ENCODE measurements at places on chromosomes 16 and 17.

GRCh38 chr16:10862438-10862837 is 14.6 kb upstream of the CIITA start:
- peak; percentile 78 for DNase-seq

- DNase-seq = no peak
Observed at GRCh38 chr16:69309316-69309715, 1.8 kb upstream of the VPS4A start.

GRCh38 chr17:37121616-37122015 is 172.9 kb downstream of the AATF start:
- no peak for DNase-seq

DNA sequence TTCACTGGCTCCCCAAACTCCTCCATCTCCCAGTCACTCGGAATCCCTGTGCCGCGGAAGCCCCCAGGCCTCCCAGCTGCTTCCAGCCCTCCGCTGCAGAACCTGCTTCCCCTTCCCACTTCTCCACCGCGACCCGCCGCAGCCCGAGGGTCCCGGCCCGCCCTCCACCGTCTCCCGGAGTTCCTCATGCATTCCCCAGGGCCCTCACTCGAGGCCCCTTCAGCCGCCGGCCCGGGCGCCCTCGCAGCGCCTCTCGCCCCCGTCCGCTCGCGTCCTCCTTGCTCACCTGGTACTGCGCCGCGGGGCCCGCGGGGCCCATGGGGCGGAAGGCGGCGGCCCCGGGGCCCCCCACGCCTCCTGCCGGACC is 329 bp downstream of the SMARCD2 start:
- DNase-seq = no peak

DNA sequence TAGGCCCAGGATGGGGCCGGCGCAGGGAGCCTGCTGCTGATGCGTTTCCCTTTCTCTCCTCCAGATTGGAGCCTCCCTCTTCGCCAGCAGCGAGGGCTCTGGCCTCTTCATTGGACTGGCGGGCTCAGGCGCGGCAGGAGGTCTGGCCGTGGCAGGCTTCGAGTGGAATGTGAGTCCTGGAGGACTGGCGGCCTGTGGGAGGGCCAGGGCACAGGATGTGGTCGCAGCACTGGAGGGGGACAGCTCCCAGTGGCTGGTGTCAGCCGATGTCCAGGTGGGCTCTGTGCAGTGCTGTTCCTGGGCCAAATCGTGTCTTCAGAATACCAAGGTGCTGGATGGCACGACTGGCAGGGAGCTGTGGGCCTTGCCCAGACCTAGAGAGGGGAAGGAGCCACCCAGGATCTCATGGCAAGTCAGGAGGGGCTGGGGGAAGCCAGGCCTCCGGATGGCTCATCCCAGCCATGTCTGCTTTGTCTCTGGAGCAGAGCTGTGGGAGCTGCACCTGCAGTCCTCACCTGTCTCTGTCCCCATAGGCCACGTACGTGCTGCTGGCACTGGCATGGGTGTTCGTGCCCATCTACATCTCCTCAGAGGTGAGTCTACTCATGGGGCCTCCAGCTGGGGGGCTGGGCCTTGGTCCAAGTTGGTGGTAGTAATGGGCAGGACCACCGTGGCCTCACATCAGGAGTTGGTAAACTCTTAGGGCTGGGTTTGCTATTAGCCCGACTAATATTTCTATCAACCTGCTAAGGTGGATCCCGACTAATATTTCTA is 7.3 kb downstream of the SLC5A10 start:
- no peak for DNase-seq

Measured in bone marrow (tissue), 2 donors.